ENCODE measurements at places on chromosomes 1 and 21.

DNA sequence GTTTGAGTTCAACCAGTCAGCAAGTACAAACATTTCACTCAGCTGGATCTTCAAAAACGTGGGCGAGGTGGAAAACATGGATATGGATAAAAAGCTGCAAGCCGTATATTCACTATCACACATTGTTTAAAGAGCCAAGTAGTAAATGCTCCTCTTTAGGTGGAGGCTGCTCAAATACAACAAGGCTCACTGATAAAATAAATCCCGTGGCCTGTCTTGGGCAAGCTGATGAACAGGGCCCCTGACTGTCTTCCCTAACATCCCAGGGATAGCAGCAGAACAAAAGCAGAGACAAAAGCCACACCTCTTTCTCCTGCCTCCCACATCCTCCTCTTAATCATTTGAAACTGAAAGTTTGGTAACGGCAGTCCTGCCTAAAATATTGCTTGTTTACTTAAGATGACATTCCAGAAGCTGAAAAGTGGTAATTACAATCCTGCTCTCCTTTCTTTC is 357.7 kb downstream of the TTLL7 start:
- no peaks in the 10 kb centered on the region for H3K4me1 ChIP-seq
- H3K4me3 ChIP-seq = no peak overlapping the region
- no peak for DNase-seq
- no peaks in the 10 kb centered on the region for H3K36me3 ChIP-seq

GRCh38 chr1:198443365-198444233 is 96.9 kb downstream of the ATP6V1G3 start:
- DNase-seq = no peak
- no peaks in the 10 kb centered on the region for H3K4me1 ChIP-seq
- no peaks in the 10 kb centered on the region for H3K36me3 ChIP-seq
- peaks cover 5% of the 10 kb centered on the region for H3K27me3 ChIP-seq
- H3K27ac ChIP-seq = no peak overlapping the region

- peak; percentile 72 for DNase-seq
- peak overlapping the region; percentile 93 for H3K4me3 ChIP-seq
- H3K4me1 ChIP-seq = peaks cover 51% of the 10 kb centered on the region
- H3K36me3 ChIP-seq = peaks cover 41% of the 10 kb centered on the region
- H3K27ac ChIP-seq = peak overlapping the region; percentile 91
- H3K27me3 ChIP-seq = no peaks in the 10 kb centered on the region
Observed at GRCh38 chr1:161119092-161119903, 1.4 kb downstream of the NIT1 start.

- H3K4me1 ChIP-seq = no peaks in the 10 kb centered on the region
- H3K4me3 ChIP-seq = no peak overlapping the region
- no peak for DNase-seq
Observed at GRCh38 chr1:143735764-143736461, 235.9 kb downstream of the FAM72C start.

DNA sequence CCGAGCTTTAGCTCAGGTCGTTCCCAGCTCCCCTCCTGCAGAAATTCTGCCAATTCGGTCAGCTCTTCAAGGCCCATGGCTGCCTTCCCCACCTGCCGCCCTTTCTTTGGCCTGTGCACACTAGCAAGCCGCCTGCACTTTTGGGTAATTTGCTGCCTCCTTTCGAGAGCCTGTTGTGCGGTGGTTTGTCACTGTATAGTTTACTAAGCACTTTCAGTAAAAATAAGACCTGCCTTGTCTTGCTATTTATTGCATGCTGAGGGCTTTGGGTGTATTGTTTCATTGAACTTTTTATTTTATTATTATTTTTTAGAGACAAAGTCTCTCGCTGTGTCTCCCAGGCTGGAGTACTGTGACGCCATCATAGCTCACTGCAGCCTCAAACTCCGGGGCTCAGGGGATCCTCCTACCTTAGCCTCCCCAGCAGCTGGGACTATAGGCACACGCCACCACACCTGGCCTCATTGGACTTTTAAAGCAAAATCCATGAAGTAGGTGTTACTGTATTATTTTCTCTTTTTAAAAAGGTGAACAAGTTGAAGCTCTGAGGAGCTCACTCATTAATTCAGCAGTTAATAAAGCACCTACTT is 1.1 kb upstream of the FABP3 start:
- H3K4me3 ChIP-seq = no peak overlapping the region
- no peak overlapping the region for H3K27ac ChIP-seq
- no peaks in the 10 kb centered on the region for H3K27me3 ChIP-seq
